NCI-H2081 treated with DMSO at 0.1 percent for 48 hours (cell line): ENCODE measurements at places on chromosomes 7 and 10.

GRCh38 chr7:33698692-33699128, 206.6 kb upstream of the BMPER start:
- DNase-seq = no peak

GRCh38 chr7:108030516-108030915, 27.6 kb upstream of the LAMB1 start:
- DNase-seq = no peak

GRCh38 chr7:130945411-130945811, 211.4 kb upstream of the KLF14 start:
- no peak for DNase-seq

DNA sequence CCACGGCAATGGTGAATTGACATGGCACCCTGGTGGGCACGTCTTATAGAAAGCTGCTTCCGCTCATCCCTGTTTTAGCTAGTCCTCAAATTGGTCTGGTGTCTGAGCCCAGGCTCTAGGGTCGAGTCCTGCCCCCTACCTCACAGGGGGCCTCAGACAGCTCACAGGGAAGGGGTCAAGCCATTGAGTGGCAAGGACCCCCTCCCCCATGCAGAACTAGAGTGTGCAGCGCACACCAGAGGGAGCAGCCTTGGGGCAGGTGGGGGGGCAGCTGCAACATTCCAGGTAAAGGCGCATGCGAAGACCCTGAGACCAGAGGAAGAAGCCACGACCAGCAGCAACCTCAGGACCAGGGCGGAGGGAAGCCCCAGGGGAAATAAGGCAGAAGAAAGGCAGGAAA, 240.4 kb upstream of the PPP2R2D start:
- DNase-seq = no peak

GRCh38 chr10:124092860-124093773, at the start of gene CHST15:
Gene CHST15, minus strand, starts transcription at chr10:124093598. Its CDS starts 47,386 bp downstream, at chr10:124046212.
- no peak for DNase-seq

GRCh38 chr7:106737202-106737562, 76.2 kb upstream of the CCDC71L start:
- DNase-seq = no peak

GRCh38 chr10:103824281-103824680, 31.1 kb downstream of the SH3PXD2A start:
- DNase-seq = no peak

DNA sequence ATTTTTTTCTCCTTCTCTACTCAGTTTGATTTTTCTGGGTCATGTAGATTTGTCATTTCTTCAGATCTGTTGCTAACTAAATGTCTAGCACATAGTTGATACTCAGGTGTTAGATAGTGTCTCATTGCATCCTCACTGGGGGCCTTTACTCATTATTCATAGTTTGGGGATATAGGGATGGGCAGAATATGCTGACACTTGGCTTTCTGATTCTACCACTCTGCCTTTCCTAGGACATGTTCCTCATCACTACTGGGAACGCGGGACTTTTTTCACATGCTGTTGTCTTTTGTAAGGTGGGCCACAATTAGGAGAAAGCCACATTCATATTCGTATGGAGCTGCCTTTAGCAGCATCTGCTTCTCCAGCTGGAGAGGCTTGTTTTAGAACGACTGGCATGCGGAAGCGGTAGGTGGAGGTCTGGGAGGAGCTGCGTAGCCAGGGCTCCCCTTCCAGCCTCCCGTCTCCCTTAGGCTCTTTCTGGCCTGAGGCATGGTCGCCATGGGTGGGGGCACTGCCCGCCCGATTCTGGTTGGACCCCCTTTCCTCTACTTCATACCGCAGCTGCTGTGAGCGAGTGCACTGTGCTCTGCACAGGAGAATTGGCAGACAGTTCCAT, 78.8 kb downstream of the SND1 start:
- DNase-seq = no peak

DNA sequence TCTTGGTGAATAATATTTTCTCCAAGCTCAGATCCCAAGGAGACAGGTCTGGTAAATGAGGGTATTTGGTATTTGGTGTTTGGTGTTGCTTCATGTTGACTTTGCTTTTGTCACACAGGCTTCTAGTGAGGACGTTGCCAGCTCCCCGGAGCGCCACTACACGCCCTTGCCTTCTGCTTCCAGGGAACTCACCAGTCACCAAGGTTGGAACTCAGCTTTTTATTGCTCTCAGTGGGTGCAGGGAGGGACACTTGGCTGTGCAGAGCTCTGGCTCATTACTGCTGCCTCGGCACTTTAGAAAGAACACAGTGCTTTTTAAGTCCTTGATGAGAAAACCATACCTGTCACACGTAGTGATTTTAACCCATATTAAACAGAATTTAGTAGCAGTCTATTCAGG, 892.9 kb downstream of the LRMDA start:
- peak; percentile 20 for DNase-seq

DNA sequence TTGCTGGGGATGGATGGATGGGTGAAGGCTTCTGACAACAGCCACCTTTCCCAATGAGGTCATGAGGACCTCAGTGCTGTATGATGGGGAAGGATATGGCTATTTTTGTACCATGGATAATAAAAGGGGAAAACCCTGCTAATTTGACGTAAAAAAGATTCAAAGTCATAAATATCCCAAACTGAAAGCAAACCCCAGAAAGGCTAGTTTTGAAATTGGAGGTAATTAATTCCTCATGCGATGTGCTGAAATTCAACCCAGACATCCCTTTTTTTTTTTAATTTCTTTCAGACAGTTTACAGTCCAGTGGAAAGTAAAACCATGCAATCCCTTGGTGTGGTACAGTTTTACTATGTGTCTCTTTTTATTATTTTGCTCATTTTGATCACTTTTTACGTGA, 254.5 kb upstream of the BMPER start:
- DNase-seq = no peak

DNA sequence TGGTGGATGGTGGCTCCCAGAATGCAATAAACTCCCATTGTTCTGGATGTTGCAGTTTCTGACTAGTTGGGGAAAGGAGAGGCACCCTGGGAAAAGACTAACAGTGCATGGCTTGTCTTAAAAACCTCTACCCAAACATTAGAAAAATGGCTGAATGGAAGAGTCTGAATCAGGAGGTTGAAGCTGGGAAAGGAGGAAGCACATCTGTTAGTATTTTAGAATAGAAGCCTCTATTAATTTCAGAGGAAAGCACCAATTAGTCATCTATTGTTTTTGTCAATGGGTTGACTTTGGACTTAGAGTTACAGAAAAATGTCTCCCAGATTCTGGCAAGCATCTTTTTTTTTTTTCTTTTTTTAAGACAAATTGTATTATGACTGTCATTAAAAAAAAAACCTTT, 56.1 kb upstream of the ELMO1 start:
- no peak for DNase-seq

GRCh38 chr7:24866004-24866615, 108.8 kb upstream of the GSDME start:
- no peak for DNase-seq

DNA sequence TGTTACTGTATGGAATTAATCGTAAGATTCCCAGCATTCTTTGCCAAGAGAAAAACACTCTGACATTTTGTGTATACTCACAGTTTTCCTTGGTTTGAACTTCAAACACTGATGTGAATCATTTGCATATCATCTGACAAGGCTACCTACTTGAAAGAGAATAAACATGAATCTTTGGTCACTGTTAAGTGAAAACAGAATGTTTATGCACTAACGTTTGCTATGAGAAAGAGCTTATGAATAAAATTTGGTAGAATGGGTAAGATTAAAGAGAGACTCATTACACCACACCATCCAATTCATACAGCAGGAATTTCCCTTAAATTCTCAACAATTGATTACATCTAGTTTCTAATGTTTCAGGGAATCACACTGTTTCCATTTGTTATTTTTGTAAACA, 46.6 kb downstream of the MACC1 start:
- DNase-seq = no peak

GRCh38 chr10:72605122-72605521, 20.8 kb downstream of the MICU1 start:
- DNase-seq = no peak

- no peak for DNase-seq
These were observed 21.4 kb downstream of the C10orf120 start for GRCh38 chr10:122678266-122678665.

GRCh38 chr10:97600616-97601015, 11.1 kb downstream of the C10orf62 start:
- DNase-seq = no peak

DNA sequence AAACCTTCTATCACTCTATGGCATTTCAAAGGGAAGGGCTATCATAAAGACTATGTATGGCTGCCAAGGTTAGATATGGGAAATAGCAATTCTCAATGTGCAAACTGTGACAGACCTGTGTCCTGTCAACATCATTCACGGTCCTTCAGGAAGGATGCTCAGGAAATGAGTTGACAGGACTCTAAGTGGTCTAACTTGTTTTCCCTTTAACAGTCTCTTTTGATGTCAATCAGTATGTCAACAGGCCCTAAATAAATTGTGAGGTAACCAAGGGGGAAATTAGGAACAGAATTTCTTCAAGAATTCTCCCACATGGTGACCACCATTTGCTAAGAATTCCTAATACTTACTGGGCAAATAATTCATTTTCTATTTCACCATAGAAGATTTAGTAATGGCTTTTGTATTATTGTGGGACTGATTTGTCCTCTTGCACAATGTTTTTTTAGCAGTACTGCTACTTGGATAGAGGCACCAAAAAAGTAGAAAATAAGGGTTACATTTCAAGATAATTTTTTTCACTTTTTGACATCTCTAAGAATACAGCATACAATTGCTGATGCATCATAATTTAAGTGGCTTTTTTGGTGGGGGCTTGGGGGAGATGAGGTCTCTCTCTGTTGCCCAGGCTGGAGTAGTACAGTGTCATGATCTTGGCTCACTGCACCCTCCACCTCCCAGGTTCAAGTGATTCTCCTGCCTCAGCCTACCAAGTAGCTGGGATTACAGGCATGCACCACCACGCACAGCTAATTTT, 275.8 kb downstream of the CACNA2D1 start:
- DNase-seq = no peak

DNA sequence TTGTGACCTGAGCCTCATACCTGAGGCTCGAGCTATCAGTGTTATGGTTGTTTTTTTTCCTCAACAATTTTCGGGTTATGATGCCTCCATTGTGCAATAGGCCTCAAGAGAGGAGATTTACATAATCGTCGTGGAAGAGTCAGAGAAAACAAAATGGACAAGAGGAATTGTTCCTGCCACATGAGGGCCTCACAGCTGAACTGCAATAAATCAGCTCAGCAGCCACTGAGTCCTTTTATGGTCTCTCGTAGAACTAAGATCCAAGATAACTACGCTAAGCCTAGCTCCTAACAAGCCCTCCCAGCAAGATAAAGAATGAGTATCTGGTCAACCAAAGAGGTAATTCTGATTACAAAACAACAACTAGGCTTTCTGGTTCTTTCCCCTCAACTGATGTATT, 336.8 kb downstream of the WDR11 start:
- no peak for DNase-seq

GRCh38 chr7:50664461-50664922, 99.3 kb upstream of the DDC start:
- no peak for DNase-seq

DNA sequence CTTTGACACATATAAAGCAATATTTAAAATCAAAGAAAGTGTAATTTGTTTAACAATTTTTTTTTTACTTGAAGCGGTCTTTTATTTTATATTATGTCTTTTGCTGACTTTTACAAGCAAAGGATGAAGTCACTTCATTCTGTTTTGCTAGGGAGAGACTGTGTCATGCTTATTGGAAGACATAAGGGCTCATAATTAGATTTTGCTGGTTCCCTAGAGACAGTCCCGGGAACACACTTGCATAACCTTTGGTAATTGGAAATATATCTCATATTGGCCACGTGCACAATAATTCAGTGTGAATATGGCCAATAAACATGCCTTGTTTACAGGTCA, 448 bp upstream of the NET1 start:
- DNase-seq = no peak

- no peak for DNase-seq
These were observed 73.0 kb downstream of the MICU1 start for GRCh38 chr10:72552857-72553256.

DNA sequence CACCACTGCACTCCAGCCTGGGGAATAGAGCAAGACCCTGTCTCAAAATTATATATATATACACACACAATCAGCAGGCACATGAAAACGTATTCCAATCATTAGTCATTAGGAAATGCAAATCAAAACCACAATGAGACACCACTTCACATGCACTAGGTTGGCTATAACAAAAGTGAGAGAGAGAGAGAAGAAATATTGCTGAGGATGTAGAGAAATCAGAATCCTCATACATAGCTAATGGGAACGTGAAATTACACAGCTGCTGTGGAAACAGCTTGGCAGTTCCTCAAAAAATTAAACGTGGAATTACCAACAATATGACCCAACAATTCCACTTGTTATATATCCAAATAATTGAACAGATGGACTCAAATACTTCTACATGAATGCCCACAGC, 43.3 kb upstream of the CNNM1 start:
- no peak for DNase-seq

GRCh38 chr10:125161707-125162119, 1.4 kb upstream of the CTBP2 start:
- DNase-seq = no peak

GRCh38 chr10:23015021-23015707, 80.2 kb upstream of the MSRB2 start:
- no peak for DNase-seq

DNA sequence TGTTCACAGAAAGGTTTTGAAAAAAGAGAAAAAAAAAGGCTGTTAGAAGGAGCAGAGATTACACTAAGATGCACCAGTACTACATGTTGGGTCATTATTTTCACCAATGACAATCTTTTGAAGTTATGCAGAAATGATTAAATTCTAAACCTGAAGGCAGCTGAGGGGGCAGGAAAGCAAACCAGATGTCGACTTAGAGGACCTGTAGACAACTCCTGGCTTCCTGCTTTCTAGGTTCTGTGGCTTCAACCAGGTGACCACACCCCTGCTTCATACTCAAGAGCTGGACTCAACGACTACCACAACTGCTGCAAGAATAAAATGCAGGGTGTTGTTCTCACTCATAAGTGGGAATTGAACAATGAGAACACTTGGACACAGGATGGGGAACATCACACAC, 30.0 kb downstream of the MYOF start:
- DNase-seq = no peak

- no peak for DNase-seq
These were observed 24.0 kb downstream of the HABP2 start for GRCh38 chr10:113576852-113577251.

DNA sequence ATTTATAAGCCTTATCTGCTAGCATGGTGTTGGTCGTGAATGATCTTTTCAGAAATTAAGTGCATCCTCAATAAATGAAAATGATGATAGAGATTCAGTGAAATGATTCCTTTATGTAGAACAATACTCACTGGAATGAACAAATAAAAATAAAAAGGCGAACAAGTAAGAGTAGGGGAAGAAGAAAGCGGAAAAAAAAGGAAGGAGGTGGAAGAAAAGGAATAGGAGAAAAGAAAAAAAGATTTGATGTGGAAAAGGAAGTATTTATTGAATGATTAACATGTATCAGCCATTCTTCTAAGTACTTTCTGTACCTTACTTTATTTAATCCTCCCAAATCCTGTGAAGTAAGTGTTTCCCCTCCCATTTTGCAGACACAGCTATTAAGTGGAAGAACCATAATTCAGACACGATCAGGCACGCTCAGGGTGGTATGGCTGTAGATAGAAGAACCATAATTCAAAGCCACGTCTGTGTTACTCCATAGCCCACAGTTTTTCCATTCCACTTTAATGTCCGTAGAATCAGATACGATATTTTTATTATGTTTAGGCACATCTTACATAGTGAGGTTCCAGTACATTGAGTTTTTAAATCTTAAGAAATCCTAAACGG, 156.2 kb upstream of the LAMB4 start:
- no peak for DNase-seq

GRCh38 chr10:132296666-132297443, 10.9 kb downstream of the STK32C start:
- no peak for DNase-seq

- DNase-seq = no peak
These were observed 521 bp downstream of the LIMK1 start for GRCh38 chr7:74083928-74084721.
